G401 (cell line): ENCODE measurements at places on chromosomes 16 and 17. TPM values are rescaled to one million over a fixed set of nuclear protein-coding genes. Genes with fewer than 3 reads are reported as not detected.

DNA sequence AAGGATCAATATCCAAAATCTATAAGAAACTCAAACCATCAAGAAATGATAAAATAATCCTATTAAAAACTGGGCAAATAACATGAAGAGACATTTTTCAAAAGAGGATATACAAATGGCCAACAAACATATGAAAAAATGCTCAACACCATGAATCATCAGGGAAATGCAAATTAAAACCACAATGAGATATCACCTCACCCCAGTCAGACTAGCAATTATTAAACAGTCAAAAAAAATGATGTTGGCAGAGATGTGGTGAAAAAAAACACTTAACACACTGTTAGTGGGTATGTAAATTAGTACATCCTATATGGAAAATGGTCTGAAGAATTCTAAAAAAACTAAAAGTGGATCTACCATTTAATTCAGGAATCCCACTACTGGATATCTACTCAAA is 379.0 kb upstream of the SOX9 start:
- DNase-seq, result no peak

GRCh38 chr17:17638467-17638866 is 42.8 kb upstream of the RAI1 start:
- DNase-seq, result no peak

GRCh38 chr16:11100239-11100750 is 155.7 kb downstream of the SOCS1 start:
- peak; percentile 93 for DNase-seq

DNA sequence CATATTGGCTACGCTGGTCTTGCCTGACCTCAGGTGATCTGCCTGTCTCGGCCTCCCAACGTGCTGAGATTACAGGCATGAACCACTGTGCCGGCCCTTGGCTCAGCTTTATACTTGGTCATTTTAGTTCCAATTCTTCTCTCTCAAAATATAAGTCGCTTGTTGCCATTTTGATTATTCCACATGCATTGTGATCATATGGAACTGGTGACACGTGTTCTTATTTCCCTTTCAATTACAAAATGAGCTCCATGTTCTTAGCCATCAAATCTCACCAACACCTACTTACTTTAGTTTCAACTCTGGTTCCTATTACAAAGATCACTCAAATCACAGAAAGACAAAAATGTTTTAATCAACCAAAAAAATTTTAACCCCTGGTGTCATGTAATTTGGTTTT is 1711.7 kb downstream of the TP53TG3F start:
- DNase-seq, result no peak

WNT9B gene
- not detected in 2 replicates for total RNA-seq
